ENCODE measurements at places on chromosomes 2 and 18.

DNA sequence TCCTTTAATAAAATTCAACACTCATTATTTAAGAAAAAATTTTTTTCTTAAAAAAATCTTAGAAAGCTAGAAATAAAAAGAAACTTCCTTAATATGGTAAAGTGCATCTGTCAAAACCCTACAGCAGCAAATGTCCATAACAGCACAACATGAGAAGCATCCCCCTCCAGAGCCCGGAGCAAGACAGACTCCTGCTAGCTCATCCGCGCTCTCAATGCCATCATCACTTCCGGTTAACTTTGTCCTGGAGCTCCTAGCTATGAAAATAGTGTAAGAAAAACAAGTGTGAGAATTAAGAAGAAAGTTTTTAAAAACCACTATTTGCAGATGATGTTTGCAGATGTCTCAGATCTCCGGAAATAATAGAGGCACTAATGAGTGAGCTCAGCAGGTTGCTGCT lies 103.1 kb downstream of the TEX51 start:
- no peak for DNase-seq

DNA sequence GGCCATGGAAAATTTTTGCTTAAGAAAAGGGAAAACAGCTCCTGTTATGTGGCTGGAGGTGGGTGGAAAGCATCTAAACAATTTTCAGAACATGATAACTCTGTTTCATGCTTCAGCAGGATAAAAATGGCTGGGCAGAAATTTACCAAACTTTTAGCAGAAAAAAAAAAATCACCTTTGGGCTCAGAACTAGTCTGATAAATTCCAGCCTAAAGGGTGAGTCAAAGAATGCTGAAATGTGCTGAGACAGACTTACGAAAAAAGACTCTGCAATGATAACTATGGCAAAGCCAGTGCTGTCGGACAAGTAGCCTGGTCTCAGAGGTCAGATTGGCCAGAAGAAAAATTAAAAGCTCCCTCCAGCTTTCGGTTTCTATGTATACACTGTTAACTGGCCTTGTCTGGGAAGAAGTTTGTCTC lies 123.6 kb downstream of the LRATD1 start:
- DNase-seq: no peak

DNA sequence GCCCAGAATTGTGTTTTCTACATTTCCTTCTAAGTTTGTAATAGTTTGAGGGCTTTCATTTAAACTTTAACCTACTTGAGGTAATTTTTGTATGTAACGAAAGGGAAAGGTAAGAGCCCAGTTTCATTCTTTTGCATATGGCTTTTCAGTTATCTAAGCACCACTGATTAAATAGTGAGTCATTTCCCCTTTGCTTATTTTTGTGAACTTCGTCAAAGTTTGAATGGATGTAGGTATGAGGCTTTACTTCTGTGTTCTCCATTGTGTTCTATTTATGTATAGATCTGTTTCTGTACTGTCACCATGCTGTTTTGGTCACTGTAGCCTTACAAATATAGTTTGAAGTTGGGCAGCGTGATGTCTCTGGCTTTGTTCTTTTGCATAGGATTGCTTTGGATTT lies 944.8 kb upstream of the CNTNAP5 start:
- DNase-seq: no peak

DNA sequence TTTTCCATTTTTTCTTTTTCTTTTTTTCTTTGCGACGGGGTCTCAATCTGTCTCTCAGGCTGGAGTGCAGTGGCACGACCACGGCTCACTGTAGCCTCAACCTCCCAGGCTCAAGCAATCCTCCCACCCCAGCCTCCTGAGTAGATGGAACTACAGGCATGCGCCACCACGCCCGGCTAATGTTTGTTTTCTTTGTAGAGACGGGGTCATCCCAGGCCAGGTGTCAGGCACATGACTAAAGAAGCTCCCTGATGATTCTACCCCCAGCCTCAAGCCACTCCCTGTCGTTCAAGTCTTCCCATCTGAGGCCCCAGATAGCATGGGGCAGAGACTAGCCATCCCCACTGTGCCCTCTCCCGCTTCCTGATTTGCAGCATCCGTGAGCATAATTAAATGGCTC lies 9.8 kb upstream of the FZD5 start:
- no peak for DNase-seq

DNA sequence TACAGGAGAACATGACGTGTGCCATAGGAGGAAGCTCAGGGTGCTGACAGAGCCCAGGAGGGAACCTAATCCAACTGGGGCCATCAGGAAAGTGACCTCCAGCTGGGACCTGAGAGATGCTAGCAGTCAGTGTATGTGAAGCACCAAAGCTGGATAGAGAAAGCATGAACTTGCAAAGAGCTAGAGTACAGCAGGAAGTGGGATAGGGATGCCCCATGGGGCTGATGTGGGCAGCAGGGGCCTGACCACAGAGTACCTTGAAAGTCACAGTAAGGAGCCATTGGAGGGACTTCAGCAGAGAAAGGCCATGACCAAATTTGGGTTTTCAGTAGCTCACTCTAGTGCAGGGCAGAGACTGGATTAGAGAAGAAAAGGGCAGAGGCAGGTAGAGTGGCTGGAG lies 91.6 kb upstream of the TTC39C start:
- no peak for DNase-seq

- DNase-seq: no peak
Measured at GRCh38 chr18:7740821-7741220, 173.7 kb downstream of the PTPRM start.

GRCh38 chr2:160870729-160871465 lies 289.3 kb upstream of the TANK start:
- DNase-seq: no peak

DNA sequence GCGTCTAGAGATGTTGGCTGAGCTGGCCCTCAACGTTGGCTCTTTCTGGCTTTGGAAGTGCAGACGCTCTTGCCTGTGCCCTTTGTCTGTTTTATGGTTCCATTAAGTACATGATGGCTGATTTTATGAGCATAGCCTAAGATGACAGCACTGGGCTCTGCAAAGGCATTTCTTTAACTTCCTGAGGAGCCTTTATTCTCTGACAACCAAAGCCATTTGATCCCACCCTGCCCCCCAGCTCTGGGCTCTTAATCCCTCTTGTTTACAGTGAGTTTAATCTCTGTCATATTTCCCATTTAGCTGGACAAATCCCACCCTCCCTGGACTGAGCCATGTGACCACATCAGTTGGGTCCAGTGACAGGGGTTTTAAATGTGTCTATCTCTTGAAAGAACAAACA lies 195.9 kb downstream of the ACKR3 start:
- DNase-seq: peak; percentile 49

DNA sequence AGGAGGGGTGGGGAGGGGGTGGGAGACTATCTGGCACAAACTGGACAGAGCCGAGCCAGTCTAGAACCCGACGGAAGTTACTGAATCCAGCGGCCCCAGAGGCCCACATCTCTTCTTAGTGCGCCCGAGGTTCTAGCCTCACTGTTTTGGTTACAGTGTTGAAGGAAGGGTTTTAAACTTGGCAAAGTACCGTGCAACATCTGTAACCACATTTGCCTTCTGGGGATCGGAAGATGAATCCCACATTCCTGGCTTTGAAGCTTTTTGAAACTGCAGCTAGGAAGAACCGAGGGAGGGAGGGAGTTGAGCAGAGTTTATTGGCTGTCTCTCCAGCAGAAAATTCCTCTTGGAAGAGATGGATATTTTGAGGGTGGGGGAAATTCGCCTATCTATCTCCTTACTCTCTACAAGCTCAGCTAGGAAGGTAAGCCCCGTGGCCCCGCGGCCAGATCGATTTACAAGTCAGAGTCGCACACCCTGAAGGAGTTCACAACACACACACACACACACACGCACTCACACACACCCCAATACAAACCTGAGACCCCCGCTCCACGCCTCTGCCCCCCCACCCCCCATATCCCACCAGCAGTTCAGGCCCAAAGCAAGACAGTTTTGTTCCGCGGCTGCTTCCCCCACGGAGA lies 1.0 kb downstream of the ACVR1 start:
- DNase-seq: peak; percentile 34

DNA sequence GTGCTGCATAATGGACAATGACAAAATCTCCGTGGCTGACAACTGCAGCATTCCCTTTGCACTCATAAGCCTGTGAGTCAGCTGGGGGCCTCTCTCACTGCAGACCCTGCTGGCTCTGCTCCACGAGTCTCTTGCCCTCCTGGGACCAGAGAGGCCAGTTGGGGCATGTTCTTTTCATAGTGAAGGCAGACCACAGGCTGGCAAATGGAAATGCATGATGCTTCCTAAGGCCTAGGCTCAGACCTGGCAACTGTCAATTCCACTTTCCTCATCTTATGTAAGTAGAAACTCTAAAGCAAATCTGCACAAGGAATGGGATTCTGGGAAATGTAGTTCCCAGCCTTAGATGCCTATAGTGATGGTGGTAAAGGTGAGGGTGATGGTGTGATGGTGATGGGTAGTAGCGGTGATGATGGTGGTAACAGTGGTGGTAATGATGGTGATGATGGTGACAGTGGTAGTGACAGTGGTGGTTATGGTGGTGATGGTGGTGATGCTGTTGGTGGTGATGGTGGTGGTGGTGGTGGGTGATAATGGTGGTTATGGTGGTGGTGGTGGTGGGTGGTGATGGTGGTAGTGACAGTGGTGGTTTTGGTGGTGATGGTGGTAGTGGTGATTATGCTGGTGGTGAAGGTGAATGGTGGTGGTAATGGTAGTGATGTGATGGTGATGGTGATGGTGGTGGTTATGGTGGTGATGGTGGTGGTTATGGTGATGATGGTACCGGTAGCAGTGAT lies 185.8 kb upstream of the ARL4C start:
- DNase-seq: no peak

GRCh38 chr2:68698567-68699377 lies 35.8 kb upstream of the ARHGAP25 start:
- no peak for DNase-seq

DNA sequence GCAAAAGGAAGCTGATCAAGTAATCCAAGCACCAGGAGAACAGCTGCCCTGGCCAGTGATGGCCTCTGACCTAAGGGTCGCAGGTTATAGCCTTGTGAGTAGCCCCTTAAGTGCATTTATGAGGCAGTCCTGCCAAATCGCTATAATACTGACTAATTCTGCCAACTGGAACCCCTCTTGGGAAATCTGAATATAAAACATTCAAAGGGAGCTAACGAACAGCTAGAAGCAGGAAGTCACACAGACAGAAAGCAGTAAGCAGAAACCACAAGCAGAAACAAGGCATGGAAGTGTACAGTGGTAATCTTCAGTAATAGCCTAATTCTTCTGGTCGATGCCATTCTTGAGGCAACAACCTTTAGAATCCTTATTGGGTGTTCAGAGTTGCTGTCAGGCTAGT lies 521.3 kb downstream of the METTL4 start:
- no peak for DNase-seq

- no peak for DNase-seq
Measured at GRCh38 chr18:12839526-12840196, 44.4 kb downstream of the PTPN2 start.

GRCh38 chr18:78305789-78306188 lies 673.8 kb upstream of the SALL3 start:
- no peak for DNase-seq

GRCh38 chr18:58495634-58496033 lies 133.3 kb downstream of the ALPK2 start:
- DNase-seq: no peak

Data from NCI-H524 (cell line).